ENCODE measurements at places on chromosomes 2 and 18. TPM values are rescaled to one million over a fixed set of nuclear protein-coding genes. Genes with fewer than 3 reads are reported as not detected.

GRCh38 chr2:45993476-45993991, 303.7 kb upstream of the EPAS1 start:
- DNase-seq = peak; percentile 73

- no peak for DNase-seq
Observed at GRCh38 chr2:54652540-54652939, 70.9 kb upstream of the EML6 start.

The MAB21L4 gene
- 2.1 TPM for polyA plus RNA-seq

The ZAP70 gene
- 1.8 TPM for polyA plus RNA-seq

The KIF3C gene
- polyA plus RNA-seq = 19.8 TPM

The NT5C1B gene
- 1.9 TPM for polyA plus RNA-seq

DNA sequence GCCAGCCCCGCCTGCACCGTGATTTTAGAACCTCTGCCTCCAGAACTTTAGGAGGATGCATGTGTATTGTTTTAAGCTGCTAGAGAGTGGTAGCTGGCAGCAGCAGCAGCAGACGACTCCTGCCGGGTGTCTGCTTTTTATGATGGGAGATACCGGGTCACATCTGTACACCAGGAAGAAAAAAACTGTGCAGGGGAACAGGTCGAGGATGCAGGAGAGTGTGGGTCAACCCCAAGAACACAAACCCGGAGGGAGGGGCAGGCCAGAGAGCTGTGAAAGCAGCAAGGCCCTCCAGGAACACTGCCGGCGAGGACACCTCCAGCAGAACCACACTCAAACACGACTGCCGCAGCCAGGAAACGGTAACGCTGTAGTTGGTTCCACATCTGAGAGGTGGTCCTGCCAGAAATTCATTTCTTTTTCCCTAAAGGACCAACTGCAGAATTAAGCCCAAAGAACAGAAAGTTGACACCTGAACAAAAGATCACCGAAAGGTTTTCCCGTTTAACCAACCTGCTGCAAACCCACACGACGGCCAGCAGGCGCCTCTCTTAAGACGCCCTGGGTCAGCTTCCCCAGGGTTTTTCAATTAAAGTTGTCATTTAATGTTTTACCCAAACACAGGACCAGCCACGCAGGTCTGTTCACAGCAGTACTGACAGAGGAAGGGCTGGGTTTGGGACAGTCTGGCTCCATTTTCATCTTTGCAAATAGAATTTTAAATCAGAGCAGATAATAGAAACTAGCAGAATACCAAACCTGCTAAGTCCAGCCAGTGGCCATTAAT, 60.5 kb downstream of the NDUFA10 start:
- no peak for DNase-seq

DNA sequence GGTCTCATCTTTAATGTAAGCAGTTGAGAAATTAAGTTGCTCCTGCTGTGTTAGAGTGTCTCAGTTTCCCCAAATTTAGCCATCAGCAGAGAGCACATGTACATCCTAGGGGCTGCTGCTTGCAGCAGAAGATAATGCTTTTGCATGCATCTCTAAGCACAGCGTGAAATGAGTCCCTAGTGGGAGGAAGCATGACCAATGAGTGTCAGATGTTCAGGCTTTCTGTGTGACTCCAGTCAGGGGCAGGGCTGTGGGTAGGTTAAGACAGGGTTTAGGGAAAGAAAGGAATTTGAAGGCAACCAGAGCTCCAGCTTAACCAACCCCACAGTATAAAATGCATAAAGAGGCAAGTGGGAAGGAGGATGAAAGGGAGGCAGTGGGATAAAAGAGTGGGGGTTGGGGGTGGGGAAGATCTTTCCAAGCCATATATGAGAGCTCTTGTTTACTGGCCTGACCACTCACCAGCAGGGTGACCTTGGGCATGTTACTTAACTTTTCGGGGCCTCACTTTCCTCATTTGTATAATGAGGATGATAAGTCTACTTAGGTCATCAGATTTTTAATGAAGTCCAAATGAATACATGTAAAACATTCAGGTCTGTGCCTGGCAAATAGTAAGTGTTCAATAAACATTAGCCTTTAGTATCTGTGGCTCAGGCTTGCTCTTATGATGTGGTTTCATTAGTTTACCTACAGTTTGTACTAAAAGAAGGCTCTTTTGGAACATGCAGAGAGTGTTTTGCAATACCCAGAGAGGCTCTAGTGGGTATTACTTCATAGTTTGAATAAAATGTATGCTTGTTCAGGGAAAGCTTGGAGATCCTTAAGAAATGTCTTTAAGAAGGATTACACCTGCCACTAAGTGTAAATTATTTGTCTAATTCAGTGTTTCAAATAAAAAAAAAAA, 42.7 kb upstream of the PELI1 start:
- no peak for DNase-seq

- no peak for DNase-seq
Observed at GRCh38 chr2:69203166-69203985, 183.7 kb downstream of the GFPT1 start.

DNA sequence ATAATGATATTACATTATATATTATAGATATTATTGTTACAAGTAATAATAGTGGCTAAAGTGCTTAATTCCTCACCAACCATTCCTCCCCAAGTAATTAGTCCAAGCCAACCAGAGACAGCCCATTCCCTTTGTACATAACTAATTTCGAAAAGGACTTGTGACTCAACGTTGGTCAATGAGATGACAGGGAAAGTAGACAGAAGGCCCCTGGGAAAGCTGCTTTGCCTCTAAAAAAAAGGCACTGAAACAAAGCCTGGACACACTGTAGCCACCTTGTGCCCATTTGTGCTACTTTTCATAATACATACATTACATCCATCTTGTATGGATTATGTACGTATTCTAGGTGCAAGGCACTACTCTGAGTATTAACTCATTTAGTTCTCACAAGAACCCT, 28.8 kb downstream of the COLEC12 start:
- no peak for DNase-seq

DNA sequence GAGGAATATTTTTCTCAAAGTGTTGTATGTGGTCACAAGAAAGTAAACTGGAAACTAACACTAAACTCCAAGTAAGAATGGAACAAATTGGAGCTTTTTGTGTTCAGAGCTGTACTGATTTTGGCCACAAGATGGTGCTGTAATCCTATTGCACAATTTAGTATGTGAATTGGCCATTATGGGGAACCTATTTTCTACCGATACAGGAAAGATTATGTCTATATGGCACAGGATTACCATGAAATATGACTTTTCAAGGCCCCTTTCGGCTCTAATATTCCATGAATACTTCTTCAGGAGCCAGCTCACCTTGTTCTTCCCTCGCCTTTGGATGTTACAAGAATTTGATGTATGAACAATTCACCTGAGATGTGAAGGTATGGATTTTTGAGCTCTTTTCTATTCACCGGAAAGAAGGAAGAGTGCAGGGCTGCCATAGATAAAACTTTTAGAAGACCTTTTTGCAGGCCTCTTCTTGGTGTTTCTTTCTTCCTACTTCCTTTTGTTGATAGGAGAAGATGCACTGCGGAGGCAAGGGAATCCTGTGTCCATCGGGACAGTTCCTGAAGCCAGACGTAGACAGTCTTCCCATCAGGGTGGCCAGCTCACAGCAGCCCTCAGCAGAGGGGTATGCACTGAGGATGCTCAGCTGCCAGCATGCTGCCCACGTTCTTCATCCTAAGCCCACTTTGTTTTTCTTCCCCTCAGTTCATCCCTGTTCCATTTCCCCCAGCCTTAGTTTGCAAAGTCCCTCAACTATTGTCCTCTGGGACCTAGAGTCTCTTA, 13.3 kb downstream of the MRPL44 start:
- DNase-seq = peak; percentile 67

DNA sequence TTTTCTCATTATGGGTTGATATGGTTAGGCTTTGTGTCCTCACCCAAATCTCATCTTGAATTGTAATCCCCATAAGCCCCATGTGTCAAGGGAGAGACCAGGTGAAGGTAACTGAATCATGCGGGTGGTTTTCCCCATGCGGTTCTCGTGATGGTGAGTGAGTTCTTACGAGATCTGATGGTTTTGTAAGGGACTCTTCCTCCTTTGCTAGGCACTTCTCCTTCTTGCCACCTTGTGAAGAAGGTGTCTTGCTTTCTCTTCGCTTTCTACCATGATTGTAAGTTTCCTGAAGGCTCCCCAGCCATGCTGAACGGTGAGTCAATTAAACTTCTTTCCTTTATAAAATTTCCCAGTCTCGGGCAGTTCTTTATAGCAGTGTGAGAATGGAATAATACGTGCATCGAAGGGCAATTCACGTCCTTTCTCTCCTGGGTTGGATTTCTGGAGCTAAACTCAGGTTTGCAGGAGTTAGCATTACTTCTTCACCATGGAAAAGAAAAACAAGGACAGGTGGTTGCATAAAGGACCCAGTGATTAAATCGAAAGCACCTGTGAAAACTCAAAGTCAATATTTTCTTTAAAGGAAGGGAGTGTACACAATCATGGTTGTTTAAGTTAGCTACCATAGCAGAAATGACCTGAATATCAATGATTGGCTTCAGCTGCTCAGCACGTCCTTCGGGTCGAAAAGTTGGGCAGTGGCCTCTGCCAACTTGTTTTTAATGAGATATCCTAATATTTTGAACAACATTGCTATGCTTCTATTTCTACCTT, 54.1 kb downstream of the CDC42EP3 start:
- DNase-seq = no peak

The BCL2L11 gene
- polyA plus RNA-seq = 24.9 TPM

- DNase-seq = no peak
Observed at GRCh38 chr2:21819454-21819853, 695.7 kb downstream of the TDRD15 start.

The KHK gene
- 3.9 TPM for polyA plus RNA-seq

DNA sequence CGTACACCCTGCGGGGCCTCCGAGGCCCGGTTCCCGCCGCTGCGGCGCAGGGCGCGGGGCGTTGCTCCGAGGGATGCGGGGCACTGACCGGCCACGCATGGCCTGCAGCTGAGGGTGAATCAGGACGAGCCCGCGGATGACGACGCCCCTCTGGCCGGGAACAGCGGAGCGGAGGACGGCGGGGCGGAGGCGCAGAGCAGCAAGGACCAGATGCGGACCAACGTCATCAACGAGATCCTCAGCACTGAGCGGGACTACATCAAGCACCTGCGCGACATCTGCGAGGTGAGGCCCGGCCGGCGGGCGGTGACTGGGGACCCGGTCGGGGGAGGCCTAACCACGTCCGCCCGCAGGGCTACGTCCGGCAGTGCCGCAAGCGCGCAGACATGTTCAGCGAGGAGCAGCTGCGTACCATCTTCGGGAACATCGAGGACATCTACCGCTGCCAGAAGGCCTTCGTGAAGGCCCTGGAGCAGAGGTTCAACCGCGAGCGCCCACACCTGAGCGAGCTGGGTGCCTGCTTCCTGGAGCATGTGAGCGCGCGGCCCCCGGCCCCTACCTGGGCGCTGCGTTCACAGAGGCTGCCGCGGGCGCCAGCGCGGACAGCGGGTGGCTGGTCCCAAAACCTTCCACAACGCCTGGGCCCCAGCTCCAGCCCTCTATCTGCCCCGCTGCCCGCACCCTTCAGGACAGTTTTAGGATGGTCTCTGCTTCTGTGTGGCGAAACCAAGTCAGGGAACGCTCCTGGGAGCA, 53.2 kb downstream of the FAM168B start:
- no peak for DNase-seq

DNA sequence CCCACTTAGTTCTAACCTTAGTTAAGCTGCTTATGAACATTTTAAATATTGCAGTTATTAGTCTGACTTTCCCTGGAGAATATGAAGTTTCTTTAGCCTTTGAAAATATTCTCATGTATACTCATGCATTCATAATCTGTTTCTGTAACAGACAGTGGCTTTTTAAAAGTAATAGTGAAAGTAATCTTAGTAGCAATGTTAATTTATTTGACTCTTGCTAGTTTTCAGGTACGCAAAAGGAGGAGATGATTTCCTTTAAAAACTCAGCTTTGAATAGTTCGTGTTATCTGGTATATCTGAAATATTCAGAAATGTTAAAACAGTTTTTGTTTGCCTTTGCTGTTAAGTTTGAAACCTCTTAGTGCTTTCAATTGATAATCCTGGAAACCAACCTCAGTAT, 3.8 kb downstream of the ANKRD12 start:
- DNase-seq = no peak

DNA sequence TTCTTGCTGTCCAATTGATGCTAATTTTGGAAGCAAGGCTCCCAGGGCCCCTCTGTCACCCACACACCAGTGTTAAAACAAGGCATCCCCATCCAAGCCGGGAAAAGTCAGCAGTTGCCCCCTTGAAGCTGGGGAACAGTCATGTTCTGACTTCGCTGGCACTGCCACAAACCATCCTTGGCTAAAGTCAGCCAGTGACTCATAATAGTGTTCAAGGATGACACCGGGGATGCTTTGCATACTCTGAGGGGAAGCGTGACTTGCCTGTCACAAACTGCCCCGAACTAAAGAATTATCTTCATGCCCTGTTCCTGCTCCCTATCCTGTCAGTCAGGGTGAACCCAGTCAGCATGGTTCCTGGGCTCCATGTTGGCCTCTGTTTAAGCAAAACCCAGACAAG, 37.0 kb downstream of the TGFA start:
- no peak for DNase-seq

The HRH4 gene
- polyA plus RNA-seq = not detected

DNA sequence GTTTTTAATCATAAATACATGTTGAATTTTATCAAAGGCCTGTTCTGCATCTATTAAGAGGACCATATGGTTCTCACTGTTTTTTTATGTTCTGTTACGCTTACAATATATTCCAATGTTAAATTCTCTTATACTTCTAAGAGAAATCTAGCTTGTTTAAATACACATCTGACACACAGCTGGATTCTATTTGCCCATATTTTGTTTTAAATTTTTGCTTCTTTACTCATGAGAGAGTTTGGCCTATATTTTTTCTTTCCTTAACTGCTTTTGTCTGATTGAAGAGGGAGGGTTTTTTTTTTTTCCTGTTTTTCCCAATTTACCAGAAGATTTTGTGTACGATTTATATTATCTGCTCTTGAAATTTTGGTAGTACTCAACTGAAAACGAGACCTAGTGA, 34.9 kb downstream of the RNF144A start:
- no peak for DNase-seq

GRCh38 chr18:77439888-77440287, 190.2 kb downstream of the GALR1 start:
- no peak for DNase-seq

- no peak for DNase-seq
Observed at GRCh38 chr2:159160954-159161353, 125.5 kb downstream of the WDSUB1 start.

DNA sequence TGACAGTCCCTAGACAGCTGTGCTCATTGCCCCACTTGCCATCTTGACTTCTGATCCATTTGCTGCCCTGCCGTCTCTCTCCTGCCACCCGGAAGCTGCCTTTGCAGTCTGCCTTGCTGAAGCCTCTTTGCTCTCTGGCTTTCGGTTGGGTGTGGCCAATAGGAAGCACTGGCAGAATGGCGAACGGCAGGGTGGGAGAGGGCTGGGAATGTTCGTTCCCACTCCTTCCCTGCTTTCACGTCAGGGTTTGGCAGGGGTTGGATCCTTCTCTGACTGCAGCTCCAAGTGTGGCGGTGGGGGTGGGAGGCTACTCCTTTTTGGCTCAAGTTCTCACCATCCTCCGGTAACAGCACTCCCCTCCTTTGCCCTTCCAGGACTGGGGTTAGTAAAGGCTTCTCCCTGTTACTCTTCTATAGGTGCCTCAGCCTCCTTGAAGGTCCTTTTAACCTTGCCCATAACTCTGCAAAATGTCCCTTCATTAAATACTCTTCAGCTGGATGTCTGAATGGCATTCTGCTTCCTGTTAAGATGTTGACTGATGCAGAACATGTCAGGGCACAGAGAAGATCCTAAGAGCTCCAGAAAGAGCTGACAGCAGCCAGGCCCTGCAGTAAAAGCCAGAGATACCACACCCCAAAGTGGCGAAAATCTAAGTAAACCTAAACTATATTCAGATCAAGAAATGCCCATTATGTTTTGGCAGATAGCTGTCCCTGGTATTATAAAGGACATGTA, 299.7 kb downstream of the CDCA7 start:
- DNase-seq = no peak
